ENCODE measurements at places on chromosomes 5 and 9.

- no peaks in the 10 kb centered on the region for H3K4me1 ChIP-seq
- DNase-seq = no peak
- no peaks in the 10 kb centered on the region for H3K36me3 ChIP-seq
- H3K27ac ChIP-seq = no peak overlapping the region
These were observed 24.6 kb upstream of the SVEP1 start for GRCh38 chr9:110604171-110604601.

DNA sequence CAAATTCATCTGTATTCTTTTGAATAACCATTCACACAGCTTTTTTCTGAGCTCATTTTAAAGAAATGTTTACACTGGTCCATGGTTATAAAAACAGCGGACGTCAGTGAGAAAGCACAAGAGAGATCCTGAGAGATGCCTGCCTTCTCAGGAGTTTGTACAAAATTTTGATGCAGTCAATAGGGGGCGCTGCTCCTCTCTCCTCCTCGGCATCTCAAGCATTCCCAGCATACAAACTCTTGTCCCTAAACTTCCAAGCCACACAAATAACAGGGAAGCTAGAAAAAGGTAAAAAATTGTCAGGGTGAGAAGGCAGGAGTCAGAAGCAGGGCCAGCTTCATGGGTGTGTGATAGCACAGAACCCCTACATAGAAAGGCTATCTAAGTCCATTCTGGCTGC lies 11.2 kb upstream of the CCDC152 start:
- H3K27me3 ChIP-seq = no peaks in the 10 kb centered on the region
- H3K4me3 ChIP-seq = no peak overlapping the region
- DNase-seq = no peak
- H3K36me3 ChIP-seq = no peaks in the 10 kb centered on the region

GRCh38 chr5:75839547-75839946 lies 122.3 kb upstream of the POC5 start:
- no peaks in the 10 kb centered on the region for H3K36me3 ChIP-seq
- no peak overlapping the region for H3K27ac ChIP-seq
- no peak overlapping the region for H3K4me3 ChIP-seq

DNA sequence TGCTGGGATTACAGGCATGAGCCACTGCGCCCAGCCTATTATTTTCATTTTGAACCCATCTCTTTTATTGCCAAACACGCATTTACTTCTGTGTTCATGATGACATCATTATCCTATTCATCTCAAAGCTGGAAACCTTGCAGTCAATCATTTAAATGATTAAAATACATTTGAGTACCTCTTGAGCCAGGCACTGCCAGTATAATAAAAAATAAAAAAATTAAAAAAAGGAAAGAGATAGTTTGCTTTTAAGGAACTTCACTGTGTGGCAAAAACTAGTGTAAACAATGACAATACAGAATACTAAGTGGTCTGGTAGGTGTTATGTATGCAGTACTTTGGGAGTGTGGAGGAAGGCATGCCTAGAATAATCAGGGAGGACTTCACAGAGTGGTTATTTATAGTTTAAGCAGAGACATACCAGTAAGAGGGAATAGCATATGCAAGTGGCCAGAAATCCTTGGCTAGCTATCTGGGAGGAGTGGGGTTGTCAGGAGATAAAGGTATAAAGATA lies 8.6 kb downstream of the NSD1 start:
- H3K36me3 ChIP-seq = peaks cover 82% of the 10 kb centered on the region
- H3K4me3 ChIP-seq = no peak overlapping the region
- peaks cover 47% of the 10 kb centered on the region for H3K4me1 ChIP-seq
- no peak for DNase-seq
- peak overlapping the region; percentile 2 for H3K27ac ChIP-seq
- no peaks in the 10 kb centered on the region for H3K27me3 ChIP-seq

GRCh38 chr9:137449931-137450538 lies 8.9 kb upstream of the ENTPD8 start:
- peak; percentile 65 for DNase-seq
- H3K27ac ChIP-seq = peak overlapping the region; percentile 97
- peak overlapping the region; percentile 65 for H3K4me3 ChIP-seq
- peaks cover 24% of the 10 kb centered on the region for H3K4me1 ChIP-seq

DNA sequence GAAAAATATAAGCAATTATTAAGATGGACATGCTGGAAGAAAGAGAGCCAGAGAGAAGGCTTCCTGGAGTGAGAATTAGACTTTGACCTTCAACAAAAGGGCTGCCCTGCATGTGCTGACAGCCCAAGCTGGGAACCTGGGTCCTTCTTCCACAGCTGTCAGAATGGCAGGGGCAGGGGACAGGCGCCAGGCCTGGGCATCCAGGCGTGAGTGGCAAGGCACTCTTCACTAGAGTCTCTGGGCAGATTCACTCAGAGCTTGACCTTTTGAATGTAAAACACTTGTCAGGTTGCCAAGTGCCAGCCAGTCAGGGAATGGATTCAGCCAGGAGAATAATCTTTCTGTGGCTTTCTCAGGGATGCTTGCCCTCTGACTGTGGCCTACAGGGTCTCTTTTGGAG lies 119.1 kb upstream of the CLINT1 start:
- no peak for DNase-seq
- no peaks in the 10 kb centered on the region for H3K4me1 ChIP-seq
- H3K4me3 ChIP-seq = no peak overlapping the region
- H3K27me3 ChIP-seq = peaks cover 33% of the 10 kb centered on the region
- H3K27ac ChIP-seq = no peak overlapping the region
